Daoy (cell line): ENCODE measurements at places on chromosomes 3 and 15.
A peak's percentile ranks its signal among the peaks of the same experiment; 100 is the strongest.

- DNase-seq = peak; percentile 85
These were observed 5.1 kb downstream of the MAGEL2 start for GRCh38 chr15:23642413-23643044.

DNA sequence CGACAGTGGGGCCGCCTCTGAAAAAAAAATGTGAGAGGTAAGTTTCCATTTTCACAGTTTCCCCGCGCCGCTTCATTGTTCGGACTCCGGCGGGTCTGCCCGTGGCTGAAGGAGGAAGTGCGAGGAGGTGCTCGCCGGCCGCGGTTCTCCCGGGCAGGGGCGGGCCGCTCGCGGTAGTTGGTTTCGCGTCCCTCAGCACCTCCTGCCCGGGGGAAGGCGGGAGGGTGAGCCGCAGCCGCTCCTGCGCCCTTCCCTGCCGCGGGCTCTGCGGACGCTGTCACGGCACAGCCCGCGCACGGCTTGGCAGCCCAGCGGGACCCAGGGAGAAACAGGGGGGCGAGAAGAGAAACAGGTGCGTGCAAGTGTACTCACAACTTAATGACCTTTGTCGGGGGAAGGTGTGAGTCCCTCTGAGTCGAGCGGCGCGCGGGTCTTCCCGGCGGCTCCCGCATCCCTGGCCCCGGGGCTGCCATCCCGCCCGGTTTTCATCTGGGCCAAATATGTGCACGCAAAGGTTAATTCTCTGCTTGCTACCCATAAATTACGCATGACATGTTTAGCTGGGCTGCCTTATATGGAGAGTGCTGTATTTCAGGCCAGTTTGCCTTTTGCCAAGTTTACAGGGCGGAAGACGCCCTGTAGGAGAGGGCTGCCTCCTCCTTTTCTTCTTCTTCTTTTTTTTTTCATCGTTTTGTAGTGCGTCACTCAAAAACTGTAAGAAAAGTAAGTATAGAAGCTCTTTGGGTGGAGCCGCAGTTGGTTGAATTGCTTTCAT is 514 bp downstream of the MBNL1 start:
- DNase-seq = peak; percentile 80

DNA sequence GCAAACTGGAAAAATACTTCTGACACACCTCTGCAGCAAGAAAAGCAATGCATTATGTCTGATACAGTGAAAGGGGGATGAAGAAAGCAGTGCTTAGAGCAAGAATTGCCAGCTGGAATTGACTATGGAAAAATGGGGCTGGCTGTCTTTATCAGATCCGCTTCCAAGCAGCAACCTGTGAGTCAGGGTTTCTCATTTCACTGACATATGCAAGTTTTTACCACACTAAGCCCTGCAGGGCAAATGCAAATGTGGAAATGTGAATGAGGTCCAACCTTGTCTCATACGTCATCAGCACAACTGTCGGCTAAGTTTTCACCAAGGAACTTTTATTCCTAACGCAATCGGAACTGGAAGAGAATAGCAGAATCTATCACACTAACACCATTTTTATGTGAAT is 172.5 kb upstream of the GADL1 start:
- DNase-seq = peak; percentile 55

DNA sequence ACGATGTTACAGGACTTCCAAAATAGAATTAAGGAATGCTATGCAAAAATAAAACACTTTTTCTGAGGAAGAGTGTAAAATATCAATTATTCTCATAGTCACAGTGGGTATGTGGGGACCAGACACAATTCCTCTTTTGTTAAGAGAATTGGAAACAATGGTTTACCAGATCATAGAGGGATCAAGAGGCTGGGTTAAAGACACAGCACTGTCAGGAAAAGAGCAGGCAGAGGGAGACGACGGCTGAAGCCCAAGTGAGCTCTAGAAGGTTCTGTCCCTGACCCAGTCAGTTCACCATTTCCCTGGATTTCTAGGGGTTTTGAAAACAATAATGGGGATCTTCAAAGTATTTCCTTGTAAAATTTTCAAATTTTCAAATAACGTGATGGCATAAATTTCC is 54.0 kb upstream of the POLR2M start:
- no peak for DNase-seq

DNA sequence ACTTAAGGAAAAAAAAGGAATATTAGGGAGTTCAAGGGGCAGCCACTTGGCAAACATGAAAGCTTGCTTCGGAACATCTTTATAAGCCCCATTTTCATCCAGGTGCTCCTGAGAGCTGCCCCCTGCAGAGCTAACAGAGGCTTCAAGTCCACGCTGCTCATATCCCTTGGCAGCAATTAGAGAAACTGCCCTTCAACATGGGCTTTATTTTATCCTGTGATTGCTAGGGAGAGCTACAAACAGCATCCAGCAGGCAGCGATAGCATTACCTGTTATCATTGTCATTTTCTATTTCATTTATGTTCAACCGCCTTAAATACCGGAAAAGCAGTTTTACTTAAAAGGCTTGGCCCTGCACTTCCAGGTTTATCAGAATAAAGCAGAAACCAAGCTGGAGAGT is 68.4 kb upstream of the MCTP2 start:
- no peak for DNase-seq

DNA sequence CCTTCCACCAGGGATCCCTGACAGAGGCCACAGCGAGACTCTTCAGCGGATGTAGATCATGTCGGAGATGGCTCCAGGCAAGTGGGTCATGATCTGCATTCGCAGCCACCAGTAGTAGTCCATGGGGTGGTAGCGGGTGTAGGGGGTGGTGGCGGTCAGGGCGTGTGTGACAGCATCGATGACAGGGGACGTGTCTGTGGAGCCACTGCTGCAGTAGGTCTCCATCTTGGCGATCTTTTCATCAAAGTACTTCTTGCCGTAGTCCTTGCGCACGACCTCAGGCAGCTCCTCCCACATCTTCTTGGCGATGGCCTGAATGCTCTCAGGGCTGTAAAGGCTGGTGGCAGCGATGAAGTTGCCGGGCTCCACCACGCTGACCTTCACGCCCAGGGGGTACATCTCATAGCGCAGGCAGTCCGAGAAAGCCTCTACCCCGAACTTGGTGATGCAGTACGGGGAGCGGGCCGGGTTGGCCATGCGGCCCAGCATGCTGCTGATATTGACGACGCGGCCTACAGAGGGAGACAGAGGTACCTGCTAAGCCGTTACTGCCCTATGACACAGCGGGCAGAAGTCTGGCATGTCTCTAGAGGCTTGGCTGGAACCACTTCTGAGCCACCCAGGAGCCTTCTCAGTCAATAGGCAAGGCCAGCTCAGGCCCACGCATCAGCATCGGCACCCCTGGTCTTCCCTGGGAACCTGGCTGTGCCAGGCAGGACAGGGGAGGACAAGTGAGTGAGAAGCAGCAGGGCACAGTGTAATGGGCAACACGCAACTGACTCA is 43.7 kb downstream of the BDH1 start:
- no peak for DNase-seq

DNA sequence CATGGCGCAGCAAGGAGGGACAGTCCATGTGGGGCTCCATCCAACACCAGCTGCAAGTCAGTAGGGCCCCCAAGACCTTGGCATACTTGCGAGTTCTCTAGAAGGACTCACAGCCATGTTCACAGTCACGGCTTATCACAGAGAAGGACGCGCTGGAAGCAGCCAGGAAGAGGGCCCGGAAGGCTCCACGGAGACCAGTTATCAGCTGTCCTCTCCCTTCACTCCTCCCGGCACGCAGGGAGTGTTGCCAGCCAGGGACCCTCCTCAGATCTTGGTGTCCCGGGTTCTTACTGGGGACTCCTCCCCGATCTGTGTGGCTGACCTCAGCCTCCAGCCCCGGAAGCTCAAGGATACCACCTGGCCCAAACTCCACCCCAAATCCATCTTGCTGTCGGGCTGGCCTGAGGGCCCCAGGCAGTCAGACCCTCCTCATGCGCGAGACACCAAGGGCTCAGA is 68.0 kb downstream of the SLTM start:
- no peak for DNase-seq

- DNase-seq = no peak
These were observed 360.2 kb downstream of the ZNF385D start for GRCh38 chr3:21390856-21391255.

DNA sequence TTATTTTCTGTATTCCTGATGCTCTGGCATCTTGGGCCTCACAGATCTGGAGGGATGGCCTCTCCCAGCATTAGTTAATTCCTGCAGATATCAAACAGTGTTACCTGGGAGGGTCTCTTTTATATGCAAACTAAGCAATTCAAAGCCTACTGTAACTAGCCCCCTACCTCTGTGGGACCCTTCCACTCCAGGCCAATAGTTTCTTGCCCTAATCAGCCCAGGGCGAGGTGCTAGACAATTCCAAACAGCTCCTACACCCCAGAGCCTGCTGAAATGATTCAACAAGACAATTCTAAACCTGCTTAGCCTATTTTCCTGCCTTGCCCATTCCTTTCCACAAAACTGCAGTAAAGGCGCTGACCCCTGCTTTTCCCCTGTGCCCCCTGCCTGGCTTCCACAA is 106.6 kb upstream of the IGSF10 start:
- DNase-seq = no peak

DNA sequence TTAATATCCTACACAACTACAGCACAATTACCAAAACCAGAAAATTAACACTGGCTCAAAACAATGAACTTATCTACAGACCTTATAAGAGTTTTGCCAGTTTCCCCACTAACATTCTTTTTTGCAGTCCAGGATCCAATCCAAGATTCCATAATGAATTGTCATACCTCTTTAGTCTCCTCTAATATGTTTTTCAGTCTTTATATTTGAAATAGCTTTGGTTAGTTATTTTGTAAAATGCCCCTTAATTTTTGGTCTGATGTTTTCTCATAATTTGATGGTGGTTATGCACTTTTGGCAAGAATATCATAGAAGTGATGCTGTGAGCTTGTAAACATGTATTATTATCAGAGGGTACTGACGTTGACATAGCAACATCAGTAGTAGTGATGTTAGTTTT is 124.3 kb downstream of the ISL2 start:
- no peak for DNase-seq

- no peak for DNase-seq
These were observed 36.9 kb downstream of the TSPAN3 start for GRCh38 chr15:77033729-77034671.

DNA sequence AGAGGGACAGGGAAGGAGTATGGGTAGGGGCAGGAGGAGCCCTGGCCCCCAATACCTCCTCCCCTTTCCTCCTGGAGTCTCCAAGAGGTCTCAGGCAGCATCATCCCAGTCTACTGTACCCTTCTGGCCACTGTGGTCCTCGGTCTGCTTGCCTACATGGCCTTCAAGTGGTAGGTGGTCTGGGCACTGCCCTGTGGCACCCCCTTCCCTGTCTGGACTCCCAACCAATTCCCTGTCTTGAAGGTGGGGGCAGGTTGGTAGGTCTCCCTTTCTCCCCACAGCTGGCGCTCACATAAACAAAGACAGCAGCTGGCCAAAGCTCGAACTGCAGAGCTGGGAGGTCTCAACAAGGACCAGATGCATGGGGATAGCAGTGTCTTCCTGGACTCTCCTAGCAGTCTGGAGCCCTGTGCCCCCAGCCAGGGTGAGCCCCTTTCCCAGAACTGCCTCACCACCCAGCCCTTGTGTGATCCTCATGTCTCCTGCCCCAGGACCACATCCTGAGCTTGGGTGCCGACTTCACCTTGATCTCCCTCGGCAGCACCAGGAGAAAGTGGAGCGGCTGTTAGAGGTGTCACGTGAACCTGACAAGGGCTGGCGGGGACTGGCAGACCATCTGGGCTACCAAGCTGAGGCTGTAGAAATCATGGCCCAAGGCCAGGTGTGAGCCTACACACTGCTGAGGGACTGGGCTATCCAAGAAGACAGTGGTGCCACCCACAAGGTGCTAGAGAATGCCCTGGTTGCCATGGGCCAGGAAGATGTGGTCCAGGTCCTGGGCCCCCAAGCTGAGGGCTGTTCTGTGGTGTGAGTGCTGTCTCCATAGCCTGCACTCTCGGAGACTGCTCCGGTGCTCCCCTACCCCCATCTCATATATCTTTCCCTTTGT is 33.1 kb downstream of the NBEAL2 start:
- no peak for DNase-seq

- no peak for DNase-seq
These were observed 24.7 kb upstream of the SEMA3F start for GRCh38 chr3:50130436-50130835.

DNA sequence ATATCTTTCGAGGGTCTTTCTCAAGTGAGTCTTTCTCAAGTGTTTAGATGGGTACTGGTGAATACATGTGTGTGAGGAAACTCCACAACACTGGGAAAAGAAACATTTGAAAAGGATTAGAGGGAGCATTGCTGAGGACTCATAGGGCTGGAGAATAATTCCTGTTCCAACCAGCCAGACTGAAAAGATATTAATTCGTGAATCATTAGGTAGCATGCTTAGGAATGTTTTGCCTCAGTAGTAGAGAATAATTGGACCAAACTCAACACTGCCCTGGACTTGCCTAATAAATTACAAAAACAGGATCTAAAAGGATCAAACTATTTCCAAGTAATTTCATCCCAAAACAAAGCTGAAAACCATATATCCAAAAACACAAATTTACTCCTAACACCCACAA is 17.3 kb downstream of the PP2D1 start:
- DNase-seq = no peak

- no peak for DNase-seq
These were observed 409.4 kb upstream of the FRG2C start for GRCh38 chr3:75254685-75255084.

DNA sequence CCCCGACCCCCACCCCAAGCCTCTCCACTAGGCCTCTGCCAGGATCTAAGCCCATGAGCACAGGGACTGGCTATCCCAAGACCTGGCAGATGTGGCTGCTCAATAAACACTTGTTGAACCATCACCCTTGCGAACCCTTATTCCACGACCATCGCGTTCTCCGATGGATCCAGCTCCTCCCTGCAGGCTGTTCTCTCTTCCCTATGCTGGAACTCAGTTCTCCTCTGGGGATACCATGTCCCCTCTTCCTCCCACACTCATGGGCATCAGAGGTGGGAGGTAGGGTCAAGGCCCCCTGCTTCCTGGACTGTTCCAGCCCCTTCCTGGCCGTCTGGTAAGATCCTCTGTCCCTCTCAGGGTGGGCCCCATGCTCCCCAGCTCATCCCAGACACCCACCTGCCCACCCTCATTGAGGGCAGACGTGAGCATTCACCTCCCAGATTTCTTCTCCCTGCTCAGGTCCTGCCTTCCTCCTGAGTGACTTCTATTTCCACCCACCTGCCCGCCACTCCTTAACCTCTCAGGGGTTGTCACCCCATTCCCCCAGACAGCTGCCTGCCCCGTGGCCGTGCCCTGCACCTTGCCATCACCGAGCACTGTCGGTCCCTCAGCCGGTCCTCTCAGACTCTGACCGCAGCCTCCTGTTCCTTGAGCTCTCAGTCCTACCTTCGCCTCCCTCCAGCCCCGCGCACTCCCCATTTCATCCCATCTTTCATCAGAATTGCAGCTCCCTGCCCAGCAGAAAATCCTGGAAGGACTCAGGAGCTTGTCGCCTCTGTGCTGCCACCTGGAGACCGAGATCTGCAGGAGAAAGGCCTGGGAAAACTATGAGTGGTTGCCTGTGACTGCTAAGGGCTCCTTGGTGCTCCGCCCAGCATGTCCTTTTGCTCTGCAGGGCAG is 42.0 kb downstream of the PML start:
- peak; percentile 38 for DNase-seq
